ENCODE measurements at places on chromosomes 16 and 17.

- H3K4me3 ChIP-seq, result no peak overlapping the region
- H3K4me1 ChIP-seq, result peaks cover 14% of the 10 kb centered on the region
- peaks cover 2% of the 10 kb centered on the region for H3K36me3 ChIP-seq
Measured at GRCh38 chr16:1330260-1330914, 3.1 kb upstream of the BAIAP3 start.

GRCh38 chr17:68605914-68606313 is 4.7 kb upstream of the FAM20A start:
- no peak overlapping the region for H3K27ac ChIP-seq
- H3K4me3 ChIP-seq, result no peak overlapping the region
- H3K27me3 ChIP-seq, result no peaks in the 10 kb centered on the region
- H3K4me1 ChIP-seq, result no peaks in the 10 kb centered on the region
- DNase-seq, result no peak

- H3K4me3 ChIP-seq, result no peak overlapping the region
- DNase-seq, result no peak
- H3K36me3 ChIP-seq, result no peaks in the 10 kb centered on the region
- H3K27me3 ChIP-seq, result no peaks in the 10 kb centered on the region
Measured at GRCh38 chr17:57317079-57317478, 60.8 kb downstream of the MSI2 start.

DNA sequence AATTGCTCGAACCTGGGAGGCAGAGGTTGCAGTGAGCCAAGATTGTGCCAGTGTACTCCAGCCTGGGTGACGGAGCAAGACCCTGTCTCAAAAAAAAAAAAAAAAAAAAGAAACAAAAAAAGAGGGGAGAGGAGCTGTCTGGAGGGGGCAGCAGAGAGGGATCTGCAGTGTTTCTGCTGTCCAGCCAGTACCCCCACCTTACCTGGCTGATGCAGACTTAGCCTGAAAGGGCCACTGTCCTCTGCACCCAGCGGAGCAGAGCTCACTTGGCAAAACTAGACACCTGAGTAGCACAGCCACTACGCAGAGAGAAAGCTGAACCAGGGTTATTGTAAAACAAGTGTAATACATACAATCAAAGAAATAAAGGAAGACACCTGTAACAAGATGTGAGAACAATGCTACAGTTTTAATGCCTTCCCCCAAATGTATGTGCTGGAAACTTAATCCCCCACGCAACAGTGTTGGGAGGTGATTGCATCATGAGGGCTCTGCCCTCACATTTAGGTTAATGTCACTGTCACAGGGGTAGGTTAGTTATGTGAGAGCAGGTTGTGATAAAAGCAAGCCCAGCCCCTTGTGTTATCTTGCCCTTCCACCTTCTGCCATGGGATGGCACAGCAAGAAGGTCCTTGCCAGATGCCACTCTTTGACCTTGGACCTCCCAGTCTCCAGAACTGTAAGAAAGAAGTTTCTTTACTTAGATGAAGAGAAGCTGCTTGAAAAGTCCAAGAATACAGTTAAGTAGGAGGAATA is 211.2 kb downstream of the RPTOR start:
- H3K36me3 ChIP-seq, result no peaks in the 10 kb centered on the region
- no peak overlapping the region for H3K4me3 ChIP-seq
- no peaks in the 10 kb centered on the region for H3K27me3 ChIP-seq
- no peak for DNase-seq
- H3K27ac ChIP-seq, result no peak overlapping the region

DNA sequence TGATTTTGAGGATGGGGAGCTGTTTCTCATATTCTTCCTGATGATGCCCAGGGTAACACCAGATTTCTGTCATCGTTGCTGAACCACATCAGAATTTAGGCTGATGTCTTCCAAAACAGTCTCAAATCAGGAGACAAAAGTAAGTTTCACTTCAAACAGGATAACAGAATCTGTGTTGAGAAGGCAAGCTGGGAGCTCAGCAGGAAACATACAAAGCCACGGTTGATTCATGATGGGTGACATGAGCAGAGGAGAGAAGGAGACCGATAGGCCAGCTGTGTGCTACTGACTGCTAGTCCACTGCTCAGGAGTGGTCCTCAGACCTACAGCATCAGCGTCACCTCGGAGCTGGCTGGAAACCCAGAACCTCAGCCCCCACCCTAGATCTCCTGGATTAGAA is 62.9 kb upstream of the RCVRN start:
- no peaks in the 10 kb centered on the region for H3K27me3 ChIP-seq
- no peaks in the 10 kb centered on the region for H3K4me1 ChIP-seq
- no peak for DNase-seq
- no peak overlapping the region for H3K4me3 ChIP-seq

DNA sequence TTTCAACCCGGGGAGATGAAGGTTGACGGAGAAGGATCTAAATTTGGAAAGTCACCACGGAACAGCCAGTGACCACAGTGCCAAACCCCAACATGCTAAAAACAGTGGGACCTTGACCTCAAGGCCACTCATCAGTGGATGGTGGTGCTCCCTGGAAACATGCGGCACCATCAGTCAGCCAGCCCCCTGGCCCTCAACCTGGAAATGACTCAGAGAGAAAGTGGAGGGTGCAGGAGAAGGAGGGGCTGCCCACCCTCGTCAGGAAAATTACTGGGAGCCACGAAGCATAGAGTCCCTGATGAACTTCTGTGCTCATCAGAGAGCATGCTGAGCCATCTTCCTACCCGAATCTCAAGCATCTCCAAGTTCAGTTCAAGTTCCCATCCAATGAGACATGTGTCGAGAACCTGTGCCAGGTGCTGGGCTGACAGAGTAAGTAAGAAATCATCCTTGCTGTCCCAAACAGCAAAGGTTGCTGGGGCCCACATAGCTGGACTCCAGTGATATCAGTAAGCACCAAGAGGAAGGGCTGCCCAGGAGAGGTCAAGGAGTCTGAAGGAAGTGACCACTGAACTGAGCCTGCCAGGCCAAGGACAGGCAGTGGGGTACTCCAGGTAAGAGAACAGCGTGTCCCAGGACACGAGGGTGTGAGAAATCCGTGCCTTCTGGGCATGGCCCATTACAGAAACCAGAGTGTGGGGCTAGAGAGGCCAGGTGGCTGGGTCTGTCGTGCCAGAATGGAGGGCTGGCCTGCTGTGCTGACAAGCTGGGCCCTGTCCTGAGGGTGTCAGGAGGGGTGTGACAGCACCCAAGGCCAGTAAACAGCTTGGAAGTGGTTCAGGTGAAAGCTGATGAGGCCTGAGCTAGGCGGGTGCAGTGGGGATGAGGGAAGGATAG is 5.2 kb downstream of the PECAM1 start:
- H3K27ac ChIP-seq, result peak overlapping the region; percentile 61
- H3K4me3 ChIP-seq, result no peak overlapping the region
- H3K4me1 ChIP-seq, result peaks cover 4% of the 10 kb centered on the region
- H3K27me3 ChIP-seq, result no peaks in the 10 kb centered on the region
- DNase-seq, result peak; percentile 30

Data from thyroid gland (tissue), 4 donors.